Left ventricle myocardium superior (tissue), 1 donor: ENCODE measurements at places on chromosomes 7 and 10. TPM values are rescaled to one million over a fixed set of nuclear protein-coding genes. Genes with fewer than 3 reads are reported as not detected.

DNA sequence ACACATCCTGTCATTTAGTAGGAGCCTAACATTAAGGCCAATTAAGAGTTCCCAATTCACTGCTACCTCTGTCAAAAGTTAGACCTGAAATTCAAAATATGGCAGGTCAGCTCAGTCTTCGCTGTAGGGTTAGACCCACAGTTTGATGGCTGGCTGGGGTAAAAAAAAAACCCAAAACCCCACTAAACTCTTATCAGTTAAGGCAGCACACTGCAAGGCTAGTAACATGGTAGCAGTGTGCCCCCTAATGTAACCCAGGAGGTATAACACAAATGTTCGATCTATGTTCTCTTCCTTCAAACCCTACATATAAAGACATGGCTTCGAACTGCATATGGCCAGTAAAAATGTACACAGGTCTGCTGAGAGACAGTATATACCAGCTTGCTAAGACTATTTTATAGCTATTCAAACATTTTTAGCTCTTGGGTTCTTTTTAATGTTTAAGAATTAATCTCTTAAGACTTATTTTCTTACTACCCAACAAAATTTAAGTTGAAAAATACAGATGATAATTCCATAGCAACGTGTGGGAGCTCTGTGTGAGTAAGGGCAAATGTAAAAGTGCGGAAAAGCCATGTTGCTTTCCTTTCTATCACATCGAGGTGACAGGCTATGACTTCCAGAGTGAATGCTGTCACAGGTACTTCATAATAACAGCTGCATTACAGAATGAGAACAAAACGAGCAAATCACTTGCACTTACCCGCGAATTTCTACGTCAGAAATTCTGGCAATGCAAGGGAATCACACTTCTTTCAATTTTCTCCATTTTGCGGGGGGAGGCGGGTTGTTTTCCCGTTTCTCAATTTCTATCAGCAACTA is 168.4 kb upstream of the IMMP2L start:
- DNase-seq, result no peak

DNA sequence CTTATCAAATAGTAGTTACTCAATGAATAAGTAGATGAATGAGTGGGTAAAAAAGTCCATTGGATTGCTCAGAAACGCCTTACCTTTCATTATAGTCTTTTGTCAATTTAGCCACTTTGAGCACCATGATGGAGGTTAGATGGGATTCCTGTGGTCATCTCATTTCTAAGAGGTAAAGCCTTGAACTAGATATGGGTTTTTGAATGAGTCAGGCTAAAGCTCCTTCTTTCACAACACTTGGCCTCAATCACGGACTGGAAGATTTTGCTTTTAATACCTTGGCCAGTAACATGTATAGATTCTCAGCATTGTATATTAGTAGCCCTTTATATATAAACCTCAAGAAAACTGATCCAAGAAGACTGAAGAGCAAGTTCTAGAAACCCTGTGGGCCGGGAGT is 99.7 kb upstream of the CCDC6 start:
- no peak for DNase-seq

DNA sequence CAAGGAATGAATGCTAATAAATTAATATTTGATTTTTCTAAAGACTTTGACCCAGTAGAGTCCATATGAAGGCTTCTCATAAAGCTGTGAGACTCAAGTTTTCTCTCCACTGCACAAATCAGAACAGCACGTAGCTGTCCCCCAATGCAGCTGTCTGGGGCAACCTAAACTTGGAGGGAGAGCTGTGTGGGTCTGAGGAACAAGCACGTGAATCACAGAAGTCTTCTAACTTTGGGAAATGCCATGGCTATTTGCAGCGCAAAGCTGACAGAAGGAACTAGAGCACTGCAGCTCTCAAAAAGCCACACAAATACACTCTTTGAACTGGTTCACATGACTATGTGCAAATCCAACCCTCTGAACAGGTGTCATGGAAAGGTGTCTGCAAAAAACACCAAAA is 47.9 kb downstream of the COL1A2 start:
- no peak for DNase-seq

Gene EIF5AL1
- 0.12 TPM for total RNA-seq

DNA sequence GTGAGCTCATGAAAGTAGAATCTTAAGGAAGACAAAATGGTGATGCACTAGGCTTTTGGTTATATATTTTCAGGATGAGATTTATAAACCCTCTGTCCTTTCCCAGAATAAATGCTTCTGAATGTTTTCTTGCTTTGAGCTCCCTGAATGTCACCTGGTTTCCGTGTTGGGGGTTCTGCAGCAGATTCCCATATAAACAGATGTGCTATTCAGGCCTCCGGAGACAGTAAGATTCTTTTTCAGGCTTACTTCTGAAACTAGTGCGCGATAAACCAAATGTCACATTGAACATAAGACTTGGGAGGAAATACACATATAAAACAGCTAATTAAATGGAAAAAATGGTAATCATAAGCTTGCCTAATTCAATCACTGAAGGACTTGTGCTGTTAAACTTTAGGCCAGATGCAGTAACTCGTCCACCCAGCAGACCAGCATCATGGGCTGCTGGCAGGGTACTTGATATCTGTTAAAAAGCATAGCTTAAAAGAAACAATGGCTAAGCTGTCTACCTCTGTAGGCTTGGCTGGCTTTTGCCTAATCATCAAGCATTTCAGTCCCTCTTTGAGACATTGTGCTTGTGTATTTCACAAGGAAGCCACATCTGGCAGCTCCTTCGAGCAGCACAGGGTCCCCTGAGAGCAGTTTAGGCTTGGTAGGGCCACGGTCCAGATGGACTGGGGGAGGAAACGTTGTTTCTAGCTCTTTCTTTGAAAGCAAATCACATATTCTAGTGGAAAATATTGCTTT is 281.2 kb upstream of the KIAA1217 start:
- DNase-seq, result peak; percentile 29

DNA sequence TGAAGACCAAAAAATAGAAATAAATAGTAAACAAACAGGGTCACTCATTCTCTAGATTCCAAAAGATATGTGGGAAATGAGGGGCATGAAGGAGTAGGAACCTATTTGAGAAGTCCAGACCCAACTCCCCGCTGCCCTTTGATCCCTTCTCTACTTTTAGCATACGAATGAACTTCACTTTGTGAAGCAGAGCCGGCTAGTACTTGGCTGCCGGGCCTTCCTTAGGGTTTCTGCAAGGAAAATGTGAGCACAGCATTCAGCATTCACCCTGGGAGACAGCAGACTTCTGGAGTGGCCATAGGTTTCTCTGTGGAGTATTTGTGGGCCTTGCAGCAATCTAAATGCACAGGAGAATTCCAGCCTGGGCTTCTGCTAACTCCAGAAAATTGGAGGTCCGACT is 76.3 kb upstream of the PRKAR2B start:
- no peak for DNase-seq

DNA sequence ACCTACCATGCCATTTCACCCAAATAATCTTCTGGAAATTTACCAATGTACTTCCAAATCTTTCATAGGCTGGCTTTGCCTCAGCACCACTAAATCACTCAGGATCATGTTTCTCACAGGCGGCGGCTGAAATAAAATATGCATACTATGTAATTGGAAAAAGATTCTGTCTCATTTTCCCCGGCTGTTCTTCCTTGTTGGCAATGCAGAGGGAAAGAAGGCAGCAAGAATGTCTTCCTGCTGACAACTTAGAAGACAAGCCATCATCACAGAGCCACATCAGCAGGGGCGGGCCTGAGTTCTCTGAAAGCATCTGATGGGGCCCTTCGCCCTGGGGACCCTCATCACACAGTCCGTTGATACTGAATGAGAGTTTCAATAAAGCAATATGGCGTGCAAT is 39.2 kb upstream of the COL1A2 start:
- no peak for DNase-seq

Gene HABP2
- not detected for total RNA-seq

DNA sequence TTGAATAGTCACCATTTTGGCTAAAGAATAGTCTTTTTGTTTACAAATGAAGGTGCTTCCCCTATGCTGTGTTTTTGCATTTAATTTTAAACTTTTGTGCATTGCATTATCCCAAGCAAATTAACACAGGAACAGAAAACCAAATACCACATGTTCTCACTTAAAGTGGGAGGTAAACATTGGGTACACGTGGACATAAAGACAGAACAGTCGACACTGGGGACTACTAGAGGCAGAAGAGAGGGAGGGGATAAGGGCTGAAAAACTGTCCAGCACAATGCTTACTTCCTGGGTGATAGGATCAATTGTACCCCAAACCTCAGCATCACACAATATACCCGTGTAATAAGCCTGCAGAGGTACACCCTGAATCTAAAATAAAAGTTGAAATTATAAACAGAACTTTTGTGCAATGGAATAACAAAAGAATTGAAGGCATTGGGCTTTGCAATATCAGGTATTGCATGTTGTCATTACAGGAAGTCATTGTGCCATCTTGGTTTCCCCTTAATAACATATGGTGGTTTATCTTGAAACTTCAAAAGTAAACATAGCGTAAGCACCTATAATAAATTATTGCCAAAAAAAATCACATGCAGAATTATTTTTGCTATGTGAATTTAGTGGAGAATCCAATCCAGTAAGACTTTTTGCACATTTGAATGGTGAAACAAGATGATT is 16.1 kb downstream of the ADD3 start:
- DNase-seq, result no peak

- DNase-seq, result no peak
Observed at GRCh38 chr10:86775056-86775869, 18.8 kb downstream of the BMPR1A start.

- DNase-seq, result no peak
Observed at GRCh38 chr7:129635300-129636029, 23.9 kb downstream of the NRF1 start.

GRCh38 chr10:62379394-62379793 is 5.2 kb downstream of the ZNF365 start:
- DNase-seq, result no peak

DNA sequence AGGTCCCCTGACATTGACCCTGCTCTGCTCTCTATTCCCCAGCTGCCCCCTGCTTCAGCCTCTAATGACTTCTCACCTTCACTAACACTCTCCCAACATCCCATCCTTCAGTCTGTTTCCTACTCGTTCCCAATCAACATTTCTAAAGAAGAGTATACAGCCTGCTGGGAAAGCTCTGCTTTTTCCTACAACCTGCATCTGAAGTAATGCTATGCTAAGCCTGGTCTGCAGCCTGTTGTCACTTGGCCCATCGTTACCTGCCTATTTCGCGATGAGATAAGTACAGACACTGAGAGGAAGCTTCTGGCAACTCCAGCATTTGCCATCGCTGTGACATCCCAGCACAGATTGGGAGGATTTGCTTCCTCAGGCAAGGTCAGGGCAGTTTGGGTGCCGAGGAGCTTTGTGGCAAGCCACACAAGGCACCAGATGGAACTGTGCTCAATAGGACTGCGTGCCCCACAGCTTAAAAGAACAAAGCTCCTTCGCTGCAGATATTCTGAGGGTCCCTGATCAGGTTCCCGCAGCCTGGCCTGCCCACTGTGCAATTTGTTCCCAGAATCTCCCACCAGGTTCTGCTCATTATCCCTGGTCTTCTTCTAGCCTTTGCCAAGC is 51.4 kb downstream of the PKD1L1 start:
- DNase-seq, result no peak

DNA sequence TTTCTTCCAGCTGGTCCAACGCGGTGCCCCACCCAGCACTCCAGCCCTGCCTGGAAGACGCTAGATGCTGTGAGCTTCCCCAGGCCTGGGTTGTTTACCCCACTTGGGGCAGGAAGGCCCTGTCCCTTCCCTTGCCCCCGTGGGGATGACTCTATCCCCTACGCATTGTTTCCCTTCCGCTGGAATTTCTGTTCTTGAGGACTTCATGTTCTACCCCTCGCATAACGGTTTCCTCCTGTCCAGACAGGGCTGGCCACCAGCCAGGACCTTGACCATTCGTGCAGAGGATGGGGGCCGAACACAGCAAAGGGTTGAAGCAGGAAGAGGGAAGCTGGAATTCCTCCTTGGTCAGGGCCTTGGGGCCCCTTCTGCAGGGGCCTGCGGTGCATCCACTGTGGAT is 14.7 kb upstream of the SERPINE1 start:
- DNase-seq, result peak; percentile 86

Gene ABCB1
- 4.8 TPM for total RNA-seq

GRCh38 chr7:13028825-13029099 is 341.3 kb downstream of the ARL4A start:
- DNase-seq, result no peak

DNA sequence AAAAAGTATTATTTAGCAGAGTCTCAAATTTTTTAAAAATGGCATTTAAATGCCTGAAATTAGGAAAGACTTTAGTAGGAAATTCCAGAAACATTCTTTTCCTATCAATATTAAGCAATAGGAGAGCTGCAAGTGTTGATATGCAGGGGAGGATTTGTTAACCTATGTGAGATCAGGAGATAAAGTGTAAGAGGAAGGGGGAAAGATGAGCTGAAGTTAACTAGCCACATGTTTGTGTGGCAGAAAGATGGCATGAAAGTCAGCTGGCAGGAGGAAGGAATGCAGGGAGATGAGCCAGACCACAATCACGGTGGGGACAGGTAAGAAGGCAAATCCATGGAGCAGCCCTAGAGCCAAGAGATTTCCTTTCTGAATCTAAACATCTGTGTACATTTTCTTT is 303.6 kb downstream of the MAGI2 start:
- no peak for DNase-seq

DNA sequence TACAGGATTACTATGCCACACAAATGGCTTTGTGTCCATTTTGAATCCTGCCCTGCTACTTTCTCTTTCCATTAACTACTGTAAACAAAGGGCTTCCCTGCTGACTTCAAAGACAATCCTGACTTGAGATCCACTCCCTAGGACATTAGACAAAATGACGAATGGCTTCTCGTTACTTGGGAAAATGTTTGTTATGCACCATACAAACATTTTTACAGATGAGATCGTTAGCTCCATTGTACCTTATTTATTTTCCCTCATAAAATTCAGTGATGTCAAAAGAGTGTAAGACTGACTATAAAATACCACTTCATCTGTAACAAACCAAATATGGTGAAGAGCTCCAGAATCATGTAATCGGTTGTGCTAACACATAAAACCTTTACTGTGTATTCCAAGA is 121.8 kb downstream of the CD36 start:
- DNase-seq, result no peak

Gene GRM3
- total RNA-seq, result not detected

DNA sequence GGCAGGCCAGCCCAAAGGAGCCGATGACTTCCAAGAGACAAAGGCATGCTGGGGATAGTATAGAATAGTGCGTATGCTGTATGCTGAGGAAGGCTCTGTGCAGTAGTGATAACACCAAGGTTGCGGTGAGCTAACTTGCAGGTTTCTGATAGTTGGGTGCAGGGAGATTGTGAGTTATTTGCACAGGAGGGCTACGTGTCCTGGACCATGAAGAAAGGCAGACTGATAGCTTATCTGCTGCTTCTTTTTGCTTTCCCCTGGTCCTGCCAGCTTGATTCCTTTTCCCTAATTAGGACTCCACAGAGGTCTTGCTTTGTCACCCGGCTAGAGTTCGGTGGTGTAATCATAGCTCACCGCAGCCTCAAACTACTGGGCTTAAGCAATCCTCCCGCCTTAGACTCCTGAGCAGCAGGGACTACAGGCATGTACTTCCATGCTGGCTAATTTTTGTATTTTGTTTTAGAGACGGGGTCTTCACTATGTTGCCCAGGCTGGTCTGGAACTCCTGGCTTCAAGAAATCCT is 43.9 kb upstream of the ARHGAP12 start:
- no peak for DNase-seq

- DNase-seq, result no peak
Observed at GRCh38 chr10:11793762-11794479, 29.2 kb upstream of the PROSER2 start.
